ENCODE measurements at places on chromosomes 1 and 21.

DNA sequence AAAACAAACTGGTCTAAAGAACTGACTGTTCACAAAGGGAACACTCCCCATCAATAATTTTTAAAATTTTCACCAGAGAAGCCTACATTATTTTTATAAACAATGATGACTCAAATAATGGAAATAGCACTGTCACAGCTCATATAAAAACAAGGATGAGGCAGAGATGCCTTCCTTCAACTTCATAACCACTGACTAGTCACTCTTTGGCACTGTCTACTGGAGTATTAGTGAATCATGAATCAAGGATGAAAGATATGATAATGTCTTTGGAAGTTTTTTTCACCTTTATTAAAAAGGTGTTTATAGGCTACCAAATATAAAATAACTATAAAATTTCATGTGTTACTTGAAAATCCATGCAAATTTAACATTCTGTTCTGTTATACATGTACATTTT, 316.9 kb downstream of the VAV3 start:
- peak; percentile 92 for DNase-seq

- DNase-seq: no peak
Measured at GRCh38 chr1:60763741-60764140, 318.6 kb upstream of the NFIA start.

DNA sequence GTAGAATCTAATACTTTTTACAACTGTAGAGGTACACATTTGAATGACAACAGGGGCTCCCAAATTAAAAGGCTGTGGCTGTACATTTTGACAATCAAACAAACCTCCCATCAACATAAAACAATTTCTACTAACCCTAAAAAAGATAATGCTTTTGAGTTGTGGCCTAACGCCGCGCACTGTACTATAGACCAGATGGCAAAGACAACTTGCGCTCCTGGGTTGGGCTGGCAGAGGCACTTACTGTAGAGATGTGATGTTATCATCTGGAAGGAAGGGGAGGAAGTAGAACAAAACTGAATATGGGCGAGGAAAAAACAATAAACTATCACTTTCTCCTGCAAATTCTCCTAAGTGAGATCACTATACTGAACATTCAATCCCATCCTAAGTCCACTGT, 26.1 kb downstream of the SPRTN start:
- DNase-seq: no peak

DNA sequence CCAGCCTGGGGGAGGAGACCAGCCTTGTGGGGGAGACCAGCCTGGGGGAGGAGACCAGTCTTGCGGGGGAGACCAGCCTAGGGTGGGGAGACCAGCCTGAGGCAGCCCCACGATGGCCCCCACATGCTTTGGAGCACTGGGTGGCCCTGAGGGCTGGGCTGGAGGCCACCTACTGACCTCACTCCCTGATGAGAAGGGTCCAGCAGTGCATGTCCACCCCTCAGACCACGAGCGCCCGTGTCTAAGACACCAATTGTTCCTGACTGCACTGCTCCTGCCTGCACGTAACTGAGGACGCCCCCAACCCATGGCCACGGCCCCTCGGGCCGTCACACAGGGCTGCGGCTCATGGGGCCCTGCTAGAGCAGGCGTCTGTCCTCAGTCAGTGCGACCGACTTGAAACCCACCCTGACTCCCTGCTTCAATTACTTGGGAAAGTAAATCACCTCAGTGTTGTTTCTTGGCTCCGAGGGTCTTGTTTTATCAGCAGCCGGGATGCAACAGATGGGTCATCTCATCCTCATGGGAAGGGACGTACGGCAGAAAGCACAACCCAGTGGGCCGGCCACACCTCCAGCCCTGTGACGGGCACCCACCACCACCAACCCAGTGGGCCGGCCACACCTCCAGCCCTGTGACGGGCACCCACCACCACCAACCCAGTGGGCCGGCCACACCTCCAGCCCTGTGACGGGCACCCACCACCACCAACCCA, at the start of gene SPATC1L:
SPATC1L (minus strand) TSS at position 550 of the 715 bp plus-strand sequence. CDS start 1,643 bp downstream, outside the sequence.
- peak; percentile 72 for DNase-seq

DNA sequence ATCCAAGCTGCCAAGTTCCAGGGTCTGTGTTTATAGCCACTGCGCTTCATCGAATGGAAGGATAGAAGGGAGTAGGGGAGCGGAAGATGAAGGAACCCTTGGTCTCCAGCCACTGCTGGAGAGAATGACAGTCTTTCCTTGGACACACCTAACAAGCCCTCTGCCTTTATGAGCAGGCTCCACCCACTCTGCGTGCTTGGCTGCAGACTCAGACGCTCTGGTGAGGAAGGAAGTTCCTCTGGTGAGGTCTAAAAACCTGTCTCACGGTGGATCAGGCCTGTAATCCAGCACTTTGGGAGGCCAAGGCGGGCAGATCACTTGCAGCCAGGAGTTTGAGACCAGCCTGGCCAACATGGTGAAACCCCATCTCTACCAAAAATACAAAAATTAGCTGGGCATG, 55.4 kb downstream of the MATN1 start:
- DNase-seq: peak; percentile 21

DNA sequence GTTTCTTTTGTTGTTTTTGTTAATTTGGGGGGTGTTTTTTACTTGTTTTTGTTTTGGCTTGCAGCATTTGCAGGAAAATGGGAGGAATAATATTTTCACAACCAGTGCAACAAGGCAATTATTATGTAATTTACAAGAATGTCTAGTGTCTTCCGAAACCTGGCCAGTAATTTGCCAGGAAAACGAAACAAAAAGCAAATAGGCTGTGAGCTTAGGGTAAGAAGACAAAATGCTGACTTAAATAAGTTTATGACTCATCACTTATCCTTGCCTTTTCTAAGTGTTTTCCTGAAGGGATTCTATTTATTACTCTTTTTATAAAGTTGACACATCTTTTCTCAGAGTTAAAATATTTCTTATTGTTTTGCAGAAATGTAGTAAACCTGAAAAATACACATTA, 49.8 kb downstream of the KCNT2 start:
- peak; percentile 64 for DNase-seq

DNA sequence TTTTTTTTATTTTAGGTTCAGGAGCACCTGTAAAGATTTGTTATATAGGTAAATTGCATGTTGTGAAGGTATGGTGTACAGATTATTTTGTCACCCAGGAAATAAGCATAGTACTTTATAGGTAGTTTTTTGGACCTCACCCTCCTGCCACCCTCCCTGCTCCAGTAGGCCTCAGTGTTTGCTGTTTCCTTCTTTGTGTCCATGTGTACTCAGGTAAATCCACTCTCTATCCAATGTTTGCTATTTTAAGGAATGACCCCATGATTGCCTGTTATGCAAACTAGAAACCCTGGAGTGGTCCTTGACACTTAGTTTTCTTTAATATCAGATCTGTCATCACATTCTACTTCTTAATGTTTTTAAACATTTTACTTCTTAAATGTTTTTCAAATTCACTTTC, 33.9 kb downstream of the LHX9 start:
- no peak for DNase-seq

DNA sequence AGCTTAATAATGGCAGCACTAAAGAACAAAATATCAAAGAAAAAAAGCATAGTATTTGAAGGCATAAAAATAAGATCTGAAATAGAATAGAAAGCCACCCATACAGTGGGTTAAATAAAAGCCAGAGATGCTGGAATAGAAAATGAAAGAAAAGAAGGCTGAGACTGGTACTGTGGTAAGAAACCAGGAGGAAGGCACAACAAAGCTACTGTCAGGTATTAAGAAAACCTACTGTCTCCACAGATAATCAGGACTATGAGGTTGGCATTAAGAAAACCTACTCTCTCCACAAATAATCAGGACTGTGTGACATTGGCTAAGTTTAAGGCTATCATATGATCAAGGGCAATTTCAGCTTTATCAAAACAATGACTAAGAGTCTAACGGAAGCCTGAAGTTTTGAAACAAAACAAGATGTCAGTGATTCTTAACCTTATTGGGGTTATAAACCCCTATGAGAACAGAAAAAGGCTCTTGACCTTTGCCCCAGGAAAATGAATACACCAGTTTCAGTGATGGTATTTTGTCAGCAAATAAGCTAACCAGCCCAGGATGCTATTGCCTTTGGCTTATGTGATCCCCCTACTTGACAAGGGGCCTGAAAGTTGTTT, 24.4 kb downstream of the MCOLN2 start:
- no peak for DNase-seq

DNA sequence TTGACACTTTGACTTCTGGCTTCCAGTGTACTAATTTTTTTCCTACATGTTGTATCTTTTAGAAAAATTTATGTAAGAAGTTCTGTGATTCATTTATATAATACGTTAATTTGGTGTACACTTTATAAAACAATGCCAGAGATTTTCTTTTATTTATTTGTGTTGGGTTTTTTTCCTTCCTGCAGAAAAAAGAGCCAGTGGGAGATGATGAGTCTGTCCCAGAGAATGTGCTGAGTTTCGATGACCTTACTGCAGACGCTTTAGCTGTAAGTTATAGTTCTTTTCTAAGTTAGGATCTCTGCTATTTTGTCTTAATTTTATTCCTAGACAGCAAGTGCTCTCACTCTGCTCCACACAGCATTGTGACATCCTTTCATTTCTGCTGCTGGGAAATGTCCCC, 14.4 kb downstream of the SARS1 start:
- no peak for DNase-seq

- DNase-seq: no peak
Measured at GRCh38 chr1:109269981-109270622, 12.8 kb downstream of the PSRC1 start.

GRCh38 chr1:5994713-5995621, 2.7 kb upstream of the NPHP4 start:
- no peak for DNase-seq

GRCh38 chr1:26363549-26364448, 8.8 kb downstream of the ZNF683 start:
- DNase-seq: peak; percentile 67

DNA sequence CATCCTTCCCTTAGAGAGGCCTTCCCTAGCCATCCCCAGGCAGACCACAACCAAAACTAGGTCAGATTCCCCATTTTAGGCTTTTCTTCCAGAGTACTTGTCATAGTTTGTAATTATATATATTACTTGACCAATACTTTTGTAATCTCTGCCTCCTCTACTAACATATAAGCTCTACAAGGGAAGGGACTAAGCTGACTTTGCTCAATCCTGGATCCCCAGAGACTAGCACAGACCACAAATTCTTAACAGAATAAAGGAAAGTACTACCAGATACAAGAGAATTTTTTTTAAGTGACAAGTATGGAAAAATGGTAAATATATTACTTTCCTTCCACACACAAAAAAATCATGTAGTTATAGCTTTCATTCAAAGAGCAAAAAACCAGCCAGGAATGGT, 2.0 kb downstream of the ZMYM6 start:
- peak; percentile 50 for DNase-seq

DNA sequence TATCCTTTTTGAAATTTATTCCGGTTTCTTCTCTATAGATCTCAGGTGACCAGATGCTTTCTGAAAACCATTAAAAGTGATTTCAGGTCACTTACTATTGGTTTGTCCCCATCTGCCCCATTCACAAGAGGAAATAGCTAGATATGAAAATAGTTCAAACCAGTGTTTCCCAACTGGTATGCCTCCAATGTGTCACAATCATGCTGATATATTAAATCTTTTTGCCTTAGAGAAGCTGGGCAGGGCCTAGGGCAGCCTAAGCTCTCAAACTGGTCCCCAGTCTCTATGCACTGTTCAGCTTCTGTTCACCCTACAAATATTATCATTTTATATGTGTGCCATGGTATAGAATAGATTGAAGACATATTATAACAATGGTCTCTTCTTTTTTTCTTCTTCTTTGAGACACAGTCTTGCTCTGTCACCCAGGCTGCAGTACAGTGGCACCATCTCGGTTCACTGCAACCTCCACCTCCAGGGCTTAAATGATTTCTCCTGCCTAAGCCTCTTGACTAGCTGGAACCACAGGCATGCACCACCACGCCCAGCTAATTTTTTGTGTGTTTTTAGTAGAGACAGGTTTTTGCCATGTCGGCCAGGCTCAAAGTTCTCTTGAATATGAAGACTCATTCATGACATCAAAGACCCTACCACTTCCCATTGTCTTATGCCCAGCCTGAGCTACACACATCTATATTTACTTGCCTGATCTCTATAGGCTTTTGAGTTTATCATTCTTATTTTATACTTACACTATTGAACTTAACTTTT, 15.7 kb downstream of the PTPN22 start:
- DNase-seq: no peak

GRCh38 chr1:64505232-64505943, 35.5 kb downstream of the CACHD1 start:
- no peak for DNase-seq

GRCh38 chr1:102833151-102833550, 275.2 kb downstream of the COL11A1 start:
- DNase-seq: no peak

GRCh38 chr1:50272912-50273311, 150.3 kb downstream of the DMRTA2 start:
- DNase-seq: no peak

- no peak for DNase-seq
Measured at GRCh38 chr1:169784102-169784501, 10.6 kb downstream of the METTL18 start.

DNA sequence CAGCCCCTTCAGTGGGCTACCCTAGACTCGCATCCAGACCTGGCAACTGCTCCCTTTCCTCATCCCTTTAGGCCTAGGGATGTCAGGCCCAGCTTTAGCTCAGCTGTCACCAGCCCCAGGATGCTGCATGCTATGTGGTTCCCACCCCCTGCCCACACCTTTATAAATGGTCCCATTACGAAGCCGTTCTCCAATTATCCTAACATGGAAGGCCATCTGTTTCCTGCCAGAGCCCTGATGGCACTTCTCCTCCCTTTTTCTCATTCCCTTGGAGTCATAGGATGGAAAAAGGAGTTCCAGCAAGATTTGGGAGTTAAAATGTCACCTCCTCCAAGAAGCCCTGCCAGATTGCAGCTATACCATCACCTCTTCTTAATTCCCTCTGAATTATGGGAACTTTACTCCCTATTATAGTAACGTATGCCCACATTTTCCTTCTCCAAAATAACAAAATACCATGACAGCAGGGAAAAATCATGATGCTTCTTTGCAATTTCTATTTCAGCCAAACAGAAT, 205.0 kb upstream of the GRIK3 start:
- DNase-seq: no peak

DNA sequence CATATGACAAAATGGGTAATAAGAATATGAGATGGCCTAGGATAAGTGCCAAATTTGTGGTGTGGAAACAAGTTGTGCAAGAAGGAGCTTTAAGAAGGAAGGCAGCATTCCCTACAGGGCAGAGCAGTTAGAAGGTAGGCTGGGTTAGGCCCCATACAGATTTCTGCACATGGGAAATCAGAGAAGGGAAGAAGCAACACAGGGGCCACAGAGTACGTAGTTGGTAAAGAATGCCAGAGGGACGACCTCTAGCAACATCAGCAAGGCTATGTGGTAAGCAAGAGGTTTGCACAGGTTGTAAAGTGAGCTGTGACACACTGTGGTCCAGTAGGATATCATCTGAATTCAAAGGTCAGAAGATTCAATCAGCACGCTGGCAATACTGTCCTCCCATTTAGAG, 765.6 kb upstream of the B3GALT2 start:
- no peak for DNase-seq

- DNase-seq: no peak
Measured at GRCh38 chr1:212294983-212295382, 9.8 kb downstream of the PPP2R5A start.

DNA sequence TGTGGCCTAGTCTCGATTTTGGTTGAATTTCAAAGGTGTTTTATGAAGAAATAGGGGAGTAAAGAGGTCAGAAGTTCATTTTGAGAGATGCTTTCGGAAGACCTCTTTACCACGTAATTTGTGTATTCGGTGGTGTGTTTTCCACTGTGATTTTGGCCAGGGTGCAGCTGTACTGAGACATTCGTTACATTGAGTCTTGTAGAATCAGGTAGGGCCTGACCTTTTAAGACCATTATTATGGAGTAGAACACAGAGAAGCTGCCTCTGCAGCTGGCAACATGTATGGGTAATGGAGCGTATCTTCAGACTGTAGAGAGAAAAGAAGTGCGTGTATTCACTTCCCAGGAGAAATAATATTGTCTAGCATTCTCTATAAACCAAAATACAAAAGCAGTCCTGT, 326.5 kb downstream of the PDE4B start:
- DNase-seq: no peak

All from fibroblast of upper back skin (primary cell).